ENCODE measurements at places on chromosomes 7 and 10. TPM values are rescaled to one million over a fixed set of nuclear protein-coding genes. Genes with fewer than 3 reads are reported as not detected.

TLL2 gene
- total RNA-seq: 0.09 TPM

GATA3 gene
- 4.5 TPM for total RNA-seq

NAT16 gene
- 0.10 TPM for total RNA-seq

SERPINE1 gene
- total RNA-seq: 1,104 TPM

INSYN2A gene
- 1.4 TPM for total RNA-seq
